ENCODE measurements at places on chromosomes 6 and 20.
A peak's percentile ranks its signal among the peaks of the same experiment; 100 is the strongest.

GRCh38 chr20:7470912-7471311 lies 469.3 kb downstream of the HAO1 start:
- no peak for DNase-seq

- DNase-seq: no peak
Measured at GRCh38 chr6:116066789-116067188, 6.1 kb upstream of the FRK start.

- DNase-seq: no peak
Measured at GRCh38 chr6:115485400-115485799, 575.3 kb downstream of the FRK start.

GRCh38 chr6:15148356-15148946 lies 97.4 kb upstream of the JARID2 start:
- no peak for DNase-seq

DNA sequence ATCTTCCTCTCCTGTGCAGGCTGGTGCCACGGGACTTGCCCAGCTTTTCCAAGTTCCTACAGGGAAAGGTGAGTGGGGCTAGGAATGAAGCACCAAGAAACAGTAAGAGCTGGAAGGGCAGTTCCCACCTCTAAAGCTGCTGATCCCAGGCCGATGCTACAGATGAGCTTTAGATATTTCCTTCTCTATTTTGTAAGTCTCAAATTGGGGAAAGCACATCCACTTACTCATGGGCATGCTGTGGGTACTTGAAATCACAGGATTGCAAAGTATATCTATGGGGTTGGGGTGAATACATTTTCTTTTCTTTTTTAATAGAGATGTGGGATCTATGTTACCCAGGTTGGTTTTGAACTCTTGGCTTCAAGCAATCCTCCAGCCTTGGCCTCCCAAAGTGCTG lies 3.1 kb downstream of the ZBTB2 start:
- DNase-seq: no peak

DNA sequence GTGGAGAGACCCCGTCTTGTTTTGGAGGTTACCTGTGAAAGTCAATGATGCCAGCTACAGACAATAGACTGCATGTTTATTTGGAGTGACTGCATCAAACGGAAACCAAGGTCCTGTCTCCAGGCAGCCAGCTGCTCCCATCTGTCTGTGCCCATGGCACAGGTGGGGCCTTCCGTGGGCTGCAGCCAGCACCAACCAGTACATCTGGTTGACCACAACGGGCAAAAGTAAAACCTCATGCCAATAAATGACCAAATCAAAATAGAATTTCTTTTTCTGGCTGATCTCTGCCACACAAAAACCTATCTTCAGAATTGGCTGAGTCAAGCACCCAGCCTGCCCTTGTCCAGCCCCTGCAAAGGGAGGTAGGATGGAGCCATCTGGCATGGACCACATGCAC lies 33.5 kb downstream of the DLL1 start:
- DNase-seq: no peak

DNA sequence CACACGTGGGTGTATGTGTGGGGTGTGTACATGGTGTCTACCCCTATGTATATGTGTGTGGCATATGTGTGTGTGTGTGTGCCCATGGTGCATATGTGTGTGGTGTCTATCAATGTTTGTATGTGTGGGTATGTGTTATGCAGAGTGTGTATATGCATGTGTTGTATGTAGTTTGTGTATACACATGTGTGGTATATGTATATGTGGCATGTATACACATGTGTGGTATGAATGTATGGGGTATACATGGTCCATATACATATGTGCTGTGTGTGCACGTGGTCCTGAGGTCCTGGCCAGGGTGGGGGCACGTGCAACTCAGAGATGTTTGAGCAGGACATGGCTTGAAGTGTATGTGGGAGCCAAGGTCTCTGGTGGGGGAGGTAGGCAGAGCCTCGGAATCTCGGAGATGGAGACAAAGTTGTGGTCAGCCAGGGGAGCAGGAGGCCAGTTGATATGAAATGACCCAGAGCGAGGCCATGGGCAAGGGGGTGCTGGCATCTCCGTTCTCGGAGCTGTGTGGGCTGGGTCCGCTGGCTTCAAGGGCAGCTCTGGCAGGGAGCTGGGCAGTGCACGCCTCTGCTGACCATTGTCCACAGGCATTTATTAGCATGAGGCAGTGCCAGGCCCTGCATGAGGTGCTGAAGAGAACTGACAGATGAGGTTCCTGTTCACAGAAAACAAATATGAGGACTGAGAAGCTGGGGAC lies 276.2 kb upstream of the CHD6 start:
- DNase-seq: no peak

- peak; percentile 53 for DNase-seq
Measured at GRCh38 chr6:28657769-28658465, 132.2 kb downstream of the GPX5 start.

GRCh38 chr6:163773646-163774045 lies 359.1 kb downstream of the QKI start:
- DNase-seq: no peak

- DNase-seq: no peak
Measured at GRCh38 chr6:11650025-11650696, 112.6 kb downstream of the TMEM170B start.

DNA sequence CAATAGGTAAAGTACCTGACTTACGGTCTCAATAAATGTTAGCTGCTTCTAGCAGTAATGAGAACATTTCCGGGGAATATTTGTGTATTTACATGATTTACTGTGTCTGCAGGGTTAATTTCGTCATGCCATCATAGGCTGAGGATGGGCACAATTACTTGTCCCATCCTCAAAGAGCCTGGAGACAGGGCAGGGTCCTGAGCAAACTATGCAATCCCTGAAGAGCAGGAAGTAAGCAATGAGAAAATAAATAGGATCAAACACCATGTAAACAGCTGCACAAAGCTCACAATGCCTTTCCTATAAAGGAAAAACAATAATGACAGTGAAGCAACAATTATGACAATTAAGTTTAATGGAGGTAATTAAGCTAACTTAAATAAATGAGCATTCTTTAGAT lies 114.6 kb upstream of the FOXQ1 start:
- no peak for DNase-seq

DNA sequence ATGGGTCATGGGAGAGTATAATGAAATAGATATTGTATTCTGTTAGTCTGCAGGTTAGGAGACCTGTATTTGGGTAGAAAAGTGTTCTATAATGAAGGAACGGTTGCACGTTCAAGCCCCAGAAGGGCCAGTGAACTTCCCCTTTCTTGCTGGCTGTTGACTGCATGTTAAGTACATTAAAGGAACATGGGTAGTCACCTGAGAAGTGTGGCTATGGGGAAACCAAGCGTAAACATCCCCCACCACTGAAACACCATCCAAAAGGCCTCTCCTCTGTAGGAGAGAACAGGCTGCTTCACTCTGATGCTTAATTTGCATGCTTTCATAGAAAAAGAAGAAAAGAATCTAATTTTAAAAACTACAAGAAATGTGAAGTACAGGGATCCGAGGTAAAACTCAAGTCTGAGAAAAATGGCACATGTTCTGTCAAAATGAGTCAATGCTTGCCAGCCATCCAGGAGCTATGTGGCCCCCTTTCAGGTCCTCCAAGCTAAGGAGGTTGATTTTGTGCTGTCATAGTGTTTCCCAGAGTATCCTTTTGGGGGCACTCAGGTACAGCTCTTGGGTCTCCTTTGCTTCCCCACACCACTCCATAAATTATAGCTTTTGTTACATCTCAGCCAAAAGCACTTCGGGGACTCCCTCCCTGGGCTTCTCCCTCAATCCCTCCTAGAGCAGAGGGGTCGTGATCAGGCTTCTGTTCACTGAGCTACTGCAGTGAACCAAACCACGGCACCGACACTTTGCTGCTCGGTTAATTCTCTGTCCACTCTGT lies 283.7 kb upstream of the AGPAT4 start:
- no peak for DNase-seq

- DNase-seq: no peak
Measured at GRCh38 chr6:168559574-168560098, 118.7 kb downstream of the SMOC2 start.

DNA sequence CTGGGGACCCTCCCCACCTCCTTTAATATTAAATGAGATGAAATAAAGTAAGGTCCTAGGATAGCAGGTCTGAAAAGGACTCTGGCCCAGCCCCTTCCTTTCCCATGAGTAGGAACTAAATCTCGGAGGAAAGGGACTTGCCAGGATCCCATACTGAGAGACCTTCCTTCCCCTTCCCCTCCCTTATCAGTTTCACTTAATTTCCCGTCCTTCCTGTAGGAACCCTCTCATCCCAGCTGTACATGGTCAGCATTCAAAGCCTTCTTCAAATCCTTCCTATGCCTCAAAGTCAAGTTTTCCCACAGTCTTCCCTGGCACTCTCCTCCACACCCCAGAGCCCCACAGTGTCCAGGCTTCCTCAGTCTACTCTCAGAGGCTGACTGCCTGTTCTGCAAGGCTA lies 71.3 kb upstream of the MYL9 start:
- no peak for DNase-seq

DNA sequence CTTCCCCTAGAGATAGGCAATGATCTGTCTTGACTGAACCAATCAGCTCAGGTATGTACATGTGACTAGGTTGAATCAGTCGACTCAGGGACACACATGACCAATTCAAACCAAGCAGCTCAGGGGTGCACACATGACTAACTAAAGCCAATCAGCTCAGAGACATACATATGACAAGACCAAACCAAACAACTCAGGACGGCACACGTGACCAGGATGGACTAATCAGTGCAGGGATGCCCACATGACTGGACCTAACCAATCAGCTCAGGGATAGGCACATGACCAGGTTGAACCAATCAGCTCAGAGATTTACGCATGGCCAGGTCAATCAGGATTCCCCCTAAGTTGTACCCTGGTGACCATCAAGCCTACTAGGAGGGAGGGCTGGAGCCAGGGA lies 310.3 kb downstream of the CDH26 start:
- DNase-seq: no peak

DNA sequence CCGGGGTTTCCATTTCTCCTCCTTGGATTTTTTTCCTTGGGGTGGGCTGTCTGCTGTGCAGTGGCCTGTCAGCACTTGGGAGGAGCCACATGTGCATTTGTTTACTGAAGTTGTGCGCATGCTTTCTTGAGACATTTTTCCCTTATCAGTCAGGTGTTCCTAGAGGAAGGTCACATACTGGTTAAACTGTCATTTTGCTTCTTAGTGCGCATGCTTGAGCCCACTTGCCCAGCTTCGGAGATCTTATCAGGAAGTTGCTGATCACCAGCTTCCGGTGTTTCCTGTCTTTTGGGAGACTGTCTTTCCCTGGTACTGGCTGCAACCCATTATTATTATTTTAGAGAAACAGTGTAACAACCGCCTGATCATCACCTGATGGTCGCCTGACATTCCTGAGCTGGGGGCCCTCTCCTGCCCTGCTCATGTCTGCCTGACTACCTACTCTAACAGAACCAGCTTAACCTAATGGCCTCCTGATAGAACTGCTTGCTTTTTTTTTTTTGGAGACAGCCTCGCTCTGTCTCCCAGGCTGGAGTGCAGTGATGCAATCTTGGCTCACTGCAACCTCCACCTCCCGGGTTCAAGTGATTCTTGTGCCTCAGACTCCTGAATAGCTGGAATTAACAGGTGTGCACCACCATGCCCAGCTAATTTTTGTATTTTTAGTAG lies 378 bp upstream of the ERVFRD-1 start:
- DNase-seq: no peak

DNA sequence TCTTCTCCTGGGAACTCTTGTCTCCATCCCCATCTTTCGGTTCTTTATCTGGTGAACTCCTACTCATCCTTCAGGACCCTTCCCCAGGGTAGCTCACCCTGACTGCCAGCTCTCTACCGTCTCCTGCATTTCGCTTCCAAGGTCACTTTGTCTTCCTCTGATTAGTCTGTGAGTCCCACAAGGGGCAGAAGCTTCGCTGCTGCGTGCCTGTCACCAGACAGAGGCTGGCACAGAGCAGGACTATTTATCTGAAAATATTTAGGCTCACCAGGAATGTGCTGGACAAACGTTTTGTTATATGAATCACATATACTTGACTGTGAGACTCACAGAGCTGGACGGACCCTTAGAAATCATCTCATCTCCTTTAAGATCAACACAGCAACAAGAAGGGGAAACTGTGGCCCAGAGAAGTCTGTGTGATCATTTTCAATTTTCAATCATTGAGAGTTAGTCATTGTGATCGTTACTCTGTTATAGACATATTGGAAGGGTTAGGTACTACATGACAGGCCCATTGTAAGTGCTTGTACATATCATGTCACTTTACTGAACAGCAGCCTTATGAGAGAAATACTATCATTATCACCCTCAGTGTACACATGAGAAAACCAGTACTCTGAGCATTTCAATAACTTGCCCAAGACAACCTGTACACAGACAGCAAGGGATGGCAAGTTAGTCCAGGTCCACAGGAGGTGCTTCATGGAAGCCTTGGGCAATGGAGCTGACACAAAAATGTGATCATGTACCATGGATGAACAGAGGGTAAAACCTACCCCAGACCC lies 51.4 kb downstream of the JPH2 start:
- DNase-seq: no peak

- no peak for DNase-seq
Measured at GRCh38 chr6:41464481-41464880, 81.7 kb upstream of the FOXP4 start.

DNA sequence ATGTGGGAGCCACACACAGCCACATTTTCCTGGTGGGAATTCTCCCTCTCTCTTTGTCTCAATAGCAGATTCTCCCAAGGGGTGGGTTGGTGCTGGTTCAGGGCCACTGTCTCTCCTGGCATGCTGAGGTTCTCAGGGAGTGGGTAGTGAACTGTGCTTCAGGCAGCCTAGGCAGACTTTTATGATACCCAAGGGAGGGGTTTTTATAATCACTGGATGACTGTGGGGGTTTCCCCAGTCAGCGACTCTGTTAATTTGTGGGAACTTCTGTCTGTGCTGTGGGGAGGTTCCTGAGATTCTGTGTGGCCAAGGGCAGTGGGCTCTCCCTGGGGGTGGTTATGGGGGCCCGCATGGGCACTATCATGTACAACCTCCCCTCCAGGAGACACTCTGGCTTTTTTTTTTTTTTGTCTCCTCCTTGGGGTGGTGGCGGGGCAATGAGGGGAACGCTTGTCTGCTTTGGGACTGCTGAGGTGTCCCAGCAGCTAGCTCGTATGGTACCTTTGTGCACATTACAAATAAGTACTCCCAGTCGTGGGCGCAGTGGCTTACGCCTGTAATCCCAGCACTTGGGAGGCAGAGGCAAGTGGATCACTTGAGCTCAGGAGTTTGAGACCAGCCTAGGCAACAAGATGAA lies 10.0 kb downstream of the PTK7 start:
- DNase-seq: no peak

DNA sequence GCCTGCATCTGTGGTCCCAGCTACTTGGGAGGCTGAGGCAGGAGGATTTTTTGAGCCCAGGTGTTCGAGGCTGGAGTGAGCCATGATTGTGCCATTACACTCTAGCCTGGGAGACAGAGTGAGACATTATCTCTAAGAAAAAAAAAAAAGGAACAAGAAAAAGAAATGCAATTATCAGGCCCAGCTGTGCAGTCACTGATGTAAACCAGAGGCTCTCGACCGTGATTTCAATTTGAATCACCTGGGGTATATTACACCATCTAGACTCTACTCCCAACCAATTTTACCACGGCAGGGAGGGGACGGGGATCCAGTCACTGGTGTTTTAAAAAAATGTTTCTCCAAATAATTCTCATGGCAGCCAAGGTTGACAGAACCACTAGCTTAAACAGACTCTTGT lies 48.8 kb upstream of the NKX2-2 start:
- no peak for DNase-seq

Data from stimulated activated CD4-positive, alpha-beta T cell treated with anti-CD3 and anti-CD28 coated beads, Interleukin-15, amount 100 ng/mL, for 48 hours (primary cell).